CD4-positive, alpha-beta T cell treated with Interleukin-12 subunit alpha and Interleukin-12 subunit beta, for 1 hour (primary cell): ENCODE measurements at places on chromosomes 12 and 14.

DNA sequence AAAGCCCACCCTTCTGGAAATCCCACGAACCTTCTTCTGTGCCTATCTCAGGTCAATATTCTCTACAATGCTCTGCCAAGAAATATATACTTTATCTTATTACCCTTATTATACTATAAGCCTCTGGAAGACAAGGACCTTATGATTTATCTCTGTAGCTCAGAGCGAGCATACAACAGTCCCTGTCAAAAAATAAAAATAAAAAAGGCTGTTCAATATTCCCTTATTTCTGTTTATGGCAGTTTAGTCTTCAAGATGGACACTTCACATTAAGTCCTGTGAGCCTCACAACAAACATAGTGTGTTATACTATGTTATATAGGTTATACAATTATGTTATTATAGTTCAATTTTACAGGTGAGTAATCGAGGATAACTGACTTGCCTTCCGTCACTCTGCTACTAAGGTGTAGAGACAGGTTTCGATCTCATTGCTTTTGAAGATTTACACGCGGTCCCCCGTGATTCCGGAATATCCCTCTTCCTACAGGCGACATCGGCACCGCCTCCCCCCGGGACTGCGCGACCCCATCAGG lies 562 bp downstream of the EAPP start:
- DNase-seq: no peak

DNA sequence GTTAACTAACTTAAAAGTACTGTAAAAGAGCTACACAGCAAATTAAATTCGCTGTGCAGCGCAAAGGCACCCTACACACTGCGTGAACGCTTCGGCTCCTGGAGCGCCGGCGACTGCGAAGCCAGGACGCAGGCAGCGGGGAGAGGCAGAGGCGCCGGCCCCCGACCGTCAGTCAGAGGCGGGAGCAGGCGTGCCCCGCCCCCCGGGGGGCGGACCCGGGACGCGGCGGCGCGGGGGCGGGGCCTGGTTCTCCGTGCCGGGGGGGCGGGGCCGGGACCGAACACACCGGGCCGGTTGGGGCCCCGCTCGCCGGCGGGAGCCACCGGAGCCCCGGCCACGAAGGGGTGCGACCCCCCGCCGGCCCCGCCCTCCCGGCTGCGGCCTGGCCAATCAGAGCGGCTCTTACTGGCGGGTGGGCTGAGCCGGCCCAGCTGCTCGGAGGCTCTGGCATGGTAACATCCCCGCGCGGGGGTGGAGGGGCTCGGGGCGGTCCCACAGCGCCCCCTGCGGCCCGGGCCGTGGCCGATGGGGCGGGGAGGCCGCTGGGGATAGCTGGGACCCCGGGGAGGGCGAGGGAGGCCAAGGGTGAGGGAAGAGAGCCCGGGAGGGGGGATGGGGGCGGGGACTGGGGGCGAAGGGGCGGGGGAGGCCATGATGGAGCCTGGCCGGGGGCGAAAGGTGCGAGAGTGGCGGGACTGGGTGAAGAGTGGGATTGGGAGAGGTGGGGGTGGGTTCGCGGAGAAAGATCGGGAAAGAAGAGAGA lies at the start of gene PRPF40B:
PRPF40B (plus strand) TSS at position 420 of the 763 bp plus-strand sequence; CDS start at position 450, 30 bp downstream.
- DNase-seq: peak; percentile 89

- DNase-seq: peak; percentile 59
Observed at GRCh38 chr14:51996148-51996746, 6.9 kb downstream of the RTRAF start.

DNA sequence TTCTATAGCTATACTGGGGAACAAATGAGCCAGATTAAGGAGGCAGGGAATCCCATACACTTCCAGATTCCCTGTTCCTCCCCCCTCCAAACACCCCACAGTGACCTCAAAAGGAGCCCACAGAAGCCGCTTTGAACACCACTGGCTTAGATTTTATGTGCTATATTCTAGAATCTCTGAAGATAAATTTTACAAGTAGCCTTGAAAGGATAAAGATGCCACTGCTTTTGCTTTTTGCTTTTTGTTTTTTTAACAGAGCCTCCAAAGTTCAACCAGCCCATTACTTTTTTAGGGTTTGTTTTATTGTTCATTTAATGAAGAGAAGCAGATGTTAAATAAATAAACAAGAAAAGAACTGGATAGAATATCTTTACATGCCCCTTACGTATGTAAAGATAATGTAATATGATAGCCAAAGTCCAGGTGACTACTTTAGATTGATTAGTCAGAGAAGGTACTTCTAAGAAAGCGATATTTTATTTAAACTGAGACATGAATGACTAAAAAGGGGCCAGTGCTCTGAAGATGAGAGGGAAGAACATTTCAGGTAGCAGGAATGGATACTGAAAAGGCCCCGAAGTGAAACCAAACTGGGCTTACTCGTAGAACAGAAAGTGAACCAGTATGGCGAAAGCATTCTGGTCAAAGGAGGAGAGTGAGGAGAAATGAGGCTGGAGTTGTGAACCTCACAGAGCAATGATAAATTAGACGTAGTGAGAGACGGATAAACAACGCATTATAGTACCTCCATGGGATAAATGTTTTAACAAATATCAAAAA lies 44.6 kb downstream of the DUSP6 start:
- no peak for DNase-seq

DNA sequence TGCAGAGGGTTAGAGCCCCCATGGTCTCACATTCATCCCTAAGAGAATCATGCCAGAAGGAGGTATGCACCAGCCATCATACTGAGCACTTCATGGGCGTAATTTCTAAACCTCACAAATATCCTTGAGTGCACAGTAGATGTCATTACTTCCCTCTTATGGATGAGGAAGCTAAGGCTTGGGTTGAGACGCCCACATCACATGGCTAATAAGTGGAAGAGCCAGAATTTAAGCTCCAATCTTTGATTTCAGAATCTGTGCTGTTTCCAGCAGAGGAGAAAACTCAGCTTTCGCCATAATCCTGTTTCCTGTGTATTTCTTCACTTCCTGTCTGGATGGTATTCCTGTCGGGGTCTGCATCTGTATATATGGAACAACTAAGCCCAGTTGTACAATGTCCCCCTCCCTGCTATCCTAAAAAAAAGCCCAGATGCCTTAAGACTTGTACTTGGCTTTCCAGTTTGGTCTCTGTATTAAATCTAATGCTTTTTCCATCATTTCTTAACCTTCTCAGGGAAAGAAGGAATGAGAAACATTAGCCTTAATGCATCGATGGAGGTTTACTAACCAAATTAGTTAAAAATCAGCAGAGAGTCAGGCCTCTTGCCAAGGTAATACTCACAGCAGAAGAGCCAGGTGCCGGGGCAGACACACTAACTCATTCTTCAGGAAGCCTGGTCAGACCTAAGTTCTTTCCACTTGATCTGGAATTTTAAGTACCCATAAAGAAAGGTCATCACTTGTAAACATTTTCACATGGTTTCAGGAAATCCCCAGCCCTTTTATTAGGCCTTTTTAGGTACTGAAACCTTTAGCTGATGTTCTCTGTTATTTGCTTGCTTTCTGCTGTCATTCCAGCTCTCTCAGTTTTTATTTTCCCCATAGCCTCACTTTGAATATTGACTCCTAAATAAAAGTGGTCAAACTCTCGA lies 5.3 kb downstream of the ISCU start:
- DNase-seq: no peak

- DNase-seq: peak; percentile 32
Observed at GRCh38 chr14:74620497-74620921, 8.5 kb upstream of the LTBP2 start.

DNA sequence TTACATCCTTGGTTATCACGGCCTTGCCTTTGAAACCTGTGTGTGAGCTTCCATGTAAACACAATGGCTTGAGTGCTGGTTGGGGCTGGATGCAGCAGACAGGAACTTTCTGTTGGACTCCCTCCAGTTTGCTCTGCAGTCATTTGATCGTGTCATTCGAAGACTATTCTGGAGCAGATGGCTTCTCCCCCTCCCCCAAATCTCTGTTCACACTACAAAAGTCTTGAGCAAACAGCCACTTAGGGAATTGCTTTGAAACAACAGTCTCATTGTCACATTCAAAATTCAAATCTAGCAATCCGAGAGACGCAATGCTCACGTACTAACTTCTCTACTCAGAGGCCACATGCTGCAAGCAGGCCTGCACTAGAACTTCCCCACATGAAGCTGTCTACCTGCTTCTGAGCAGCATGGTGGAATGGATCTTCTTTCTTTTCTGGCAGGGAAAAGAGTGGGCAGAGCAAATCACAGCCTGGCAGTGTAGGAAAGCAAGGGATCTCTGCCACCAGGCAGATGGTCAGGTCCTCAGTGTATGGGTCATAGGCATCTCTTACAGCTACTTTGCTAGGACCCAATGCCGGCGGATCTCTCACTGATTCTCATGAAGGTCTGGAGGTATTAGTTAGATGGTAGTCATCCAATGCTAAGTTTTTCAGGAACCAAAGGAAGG lies 214.2 kb downstream of the PPM1H start:
- DNase-seq: no peak

GRCh38 chr14:84581041-84581440 lies 948.9 kb upstream of the FLRT2 start:
- DNase-seq: no peak

- DNase-seq: no peak
Observed at GRCh38 chr14:101350691-101351090, 210.6 kb upstream of the DIO3 start.

- DNase-seq: no peak
Observed at GRCh38 chr12:43151441-43151981, 400.5 kb downstream of the ADAMTS20 start.

GRCh38 chr12:75550401-75551240 lies 39.2 kb upstream of the KRR1 start:
- DNase-seq: no peak

- no peak for DNase-seq
Observed at GRCh38 chr14:63248211-63248610, 44.0 kb downstream of the RHOJ start.

DNA sequence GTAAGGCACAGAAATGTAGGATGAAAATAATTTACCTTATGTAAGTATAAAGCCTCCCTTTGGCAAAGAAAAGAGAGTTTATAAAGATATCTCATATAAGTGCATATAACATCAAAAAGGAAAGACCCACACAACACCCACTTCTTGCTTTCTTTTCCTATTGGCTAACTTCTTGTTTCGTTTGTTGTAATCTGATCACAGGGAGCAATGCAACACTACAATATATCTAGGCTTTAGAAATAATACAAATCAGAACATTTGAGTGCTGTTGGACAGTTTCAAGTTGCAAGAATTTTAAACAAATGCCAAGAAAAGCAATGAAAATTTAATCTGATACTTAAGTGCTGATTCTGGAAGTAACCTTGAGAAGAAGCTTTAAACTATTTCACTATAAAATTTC lies 1.3 kb downstream of the FGD6 start:
- DNase-seq: no peak

DNA sequence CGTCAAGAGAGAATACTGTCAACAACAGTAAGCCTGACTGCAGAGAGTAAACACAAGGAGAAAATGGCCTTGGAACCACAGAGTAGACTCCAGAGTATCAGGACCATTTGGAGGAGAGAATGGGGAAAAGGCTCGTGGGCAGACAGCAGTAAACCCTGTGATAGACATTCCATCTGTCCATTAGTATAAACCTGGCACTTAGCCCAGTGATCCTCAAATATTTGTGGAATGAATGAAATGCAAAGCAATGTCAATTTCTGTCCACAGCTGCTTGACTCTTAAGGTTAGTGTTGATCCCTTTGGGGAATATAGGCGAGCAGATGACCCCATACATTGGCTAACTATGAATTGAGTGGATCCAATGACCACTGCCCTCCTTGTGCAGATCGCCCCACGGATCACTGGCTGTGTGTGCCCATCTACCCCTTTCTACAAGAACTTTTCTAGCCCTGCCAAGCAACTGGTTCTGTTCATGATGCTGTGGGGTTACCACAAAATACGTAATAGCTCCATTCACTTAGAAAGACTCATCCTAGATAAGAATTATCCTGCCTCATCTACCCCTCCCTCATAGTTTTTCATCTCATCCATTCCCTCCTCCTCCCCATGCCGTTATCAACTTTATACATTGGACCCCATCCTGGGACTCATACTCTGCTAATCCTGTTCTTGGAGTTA lies 846.8 kb downstream of the NRXN3 start:
- DNase-seq: no peak

DNA sequence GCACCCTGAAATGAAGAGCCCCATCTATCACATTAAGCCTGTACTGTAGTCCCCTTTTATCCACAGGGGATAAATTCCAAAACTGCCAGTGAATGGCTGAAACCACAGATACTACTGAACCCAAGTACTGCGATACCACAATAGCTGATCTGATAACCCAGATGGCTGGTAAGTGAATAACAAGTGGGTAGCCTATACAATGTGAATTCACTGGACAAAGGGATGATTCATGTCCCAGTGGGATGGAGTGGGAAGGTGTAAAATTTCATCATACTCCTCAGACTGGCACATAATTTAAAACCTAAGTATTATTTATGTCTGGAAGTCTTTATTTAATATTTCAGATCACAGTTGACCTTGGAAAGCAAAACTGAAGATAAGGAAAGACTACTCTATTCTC lies 201.3 kb downstream of the GPHN start:
- no peak for DNase-seq

- no peak for DNase-seq
Observed at GRCh38 chr12:30395190-30395589, 300.5 kb downstream of the IPO8 start.

- DNase-seq: no peak
Observed at GRCh38 chr14:58048219-58048618, 103.8 kb downstream of the ARMH4 start.

GRCh38 chr12:118840399-118840798 lies 140.9 kb upstream of the SRRM4 start:
- DNase-seq: no peak

- DNase-seq: peak; percentile 57
Observed at GRCh38 chr14:75831455-75831854, 150.3 kb downstream of the TGFB3 start.

DNA sequence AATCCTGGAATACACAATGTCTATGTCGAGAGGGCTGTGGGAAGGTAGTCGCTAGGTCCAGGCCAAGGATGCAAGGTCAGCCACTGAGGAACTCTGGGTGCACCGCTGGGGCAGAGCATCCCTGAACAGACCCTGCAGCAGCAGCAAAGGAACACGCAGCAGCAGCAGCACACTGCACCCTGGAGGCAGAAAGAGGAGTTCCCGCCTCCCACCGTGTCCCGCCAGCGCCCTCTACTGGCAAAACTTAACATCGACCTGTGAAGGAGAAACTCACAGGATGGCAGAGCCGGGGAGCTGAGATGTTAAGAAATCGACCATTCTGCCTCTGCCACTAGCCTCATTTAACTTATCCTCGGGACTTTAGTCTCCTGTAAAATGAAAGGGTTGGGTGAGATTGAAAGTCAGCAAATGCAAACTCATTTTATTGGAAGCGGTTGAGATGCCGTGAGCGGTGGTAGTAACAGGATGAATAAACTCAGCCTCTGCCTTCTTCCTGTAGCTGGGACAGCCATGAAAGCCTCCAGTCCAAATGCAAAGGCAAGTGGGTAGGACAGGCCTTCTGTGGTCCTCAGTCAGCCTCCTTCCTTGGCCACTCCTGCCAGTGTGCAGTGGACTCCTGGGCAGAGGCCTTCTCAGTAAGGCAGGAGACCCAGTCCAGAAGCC lies 45.6 kb downstream of the STAB2 start:
- peak; percentile 23 for DNase-seq
